HS-27A (cell line): ENCODE measurements at places on chromosomes 5 and 9.

- DNase-seq, result no peak
Observed at GRCh38 chr5:133205204-133205603, 153.4 kb downstream of the HSPA4 start.

- DNase-seq, result no peak
Observed at GRCh38 chr9:137138058-137138721, 764 bp upstream of the GRIN1 start.

- DNase-seq, result peak; percentile 8
Observed at GRCh38 chr9:109600142-109600541, 102.0 kb upstream of the PTPN3 start.

DNA sequence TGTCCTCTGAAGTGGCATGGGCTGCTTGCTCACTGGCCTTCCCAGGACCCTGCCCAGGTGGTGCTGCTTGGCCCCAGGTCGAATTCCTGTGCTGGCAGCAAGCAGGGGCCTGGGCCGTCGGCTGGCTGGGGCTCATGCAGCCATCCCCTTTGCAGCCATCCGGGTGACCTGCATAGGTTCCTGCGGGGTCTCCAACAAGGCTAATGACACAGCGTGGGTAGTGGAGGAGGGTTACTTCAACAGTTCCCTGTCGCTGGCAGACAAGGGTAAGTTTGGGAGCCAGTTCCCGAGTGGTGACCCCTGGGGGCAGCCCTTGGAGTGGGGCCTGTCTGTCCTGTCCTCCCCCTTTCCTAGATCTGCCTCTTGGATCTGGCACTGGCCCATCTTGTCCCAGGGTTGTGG, 6.1 kb upstream of the EHMT1 start:
- DNase-seq, result no peak

DNA sequence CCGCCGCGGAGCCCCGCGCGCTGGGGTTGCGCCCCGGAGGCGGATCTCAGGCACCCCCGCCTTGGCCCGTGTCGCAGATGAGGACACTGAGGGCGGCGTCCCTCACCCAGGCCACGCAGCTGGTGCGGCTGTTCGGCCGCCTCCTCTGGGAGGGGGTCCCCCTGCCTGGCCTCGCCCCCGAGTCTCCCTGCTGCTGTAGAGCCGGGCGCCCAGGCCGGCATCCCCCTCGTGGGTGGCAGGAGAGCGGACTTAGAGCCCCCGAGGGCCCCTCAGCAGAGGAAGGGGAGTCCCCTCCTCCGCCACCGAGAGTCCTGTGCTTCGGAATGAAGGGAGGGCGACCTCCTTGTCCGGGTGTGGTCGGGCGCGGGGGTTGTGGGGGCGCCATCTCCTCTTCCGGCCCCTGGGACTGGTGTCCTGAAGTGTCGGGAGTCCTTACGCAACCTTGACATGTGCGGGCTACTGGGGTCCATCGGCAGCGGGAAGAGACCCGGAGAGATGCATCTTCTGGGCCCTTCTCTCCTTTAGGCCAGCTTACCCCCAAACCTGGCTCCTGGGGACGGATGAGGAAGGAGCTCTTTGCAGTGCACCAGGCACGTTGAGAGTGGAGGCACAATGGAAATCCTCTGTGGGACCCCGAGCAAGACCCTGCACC, 11.7 kb upstream of the EXOSC2 start:
- no peak for DNase-seq

DNA sequence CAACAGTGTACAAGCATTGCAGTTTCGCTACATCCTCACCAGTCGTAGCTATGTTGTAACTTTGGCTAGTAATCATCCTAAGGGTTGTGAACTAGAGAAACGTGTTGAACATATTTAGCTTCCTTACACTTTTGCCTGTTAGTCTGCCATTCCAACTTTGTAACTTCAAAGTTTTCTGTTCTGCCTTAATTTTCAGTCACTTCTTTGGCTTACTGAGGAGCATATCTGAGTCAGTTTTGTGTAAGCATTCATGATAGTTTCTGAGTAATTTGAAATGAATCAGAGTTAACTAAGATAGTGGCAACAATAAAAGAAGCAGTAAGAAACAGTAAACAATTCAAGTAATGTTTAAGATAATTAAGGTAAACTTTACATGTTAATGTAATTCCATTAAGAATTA, 58.9 kb upstream of the MCCC2 start:
- no peak for DNase-seq

DNA sequence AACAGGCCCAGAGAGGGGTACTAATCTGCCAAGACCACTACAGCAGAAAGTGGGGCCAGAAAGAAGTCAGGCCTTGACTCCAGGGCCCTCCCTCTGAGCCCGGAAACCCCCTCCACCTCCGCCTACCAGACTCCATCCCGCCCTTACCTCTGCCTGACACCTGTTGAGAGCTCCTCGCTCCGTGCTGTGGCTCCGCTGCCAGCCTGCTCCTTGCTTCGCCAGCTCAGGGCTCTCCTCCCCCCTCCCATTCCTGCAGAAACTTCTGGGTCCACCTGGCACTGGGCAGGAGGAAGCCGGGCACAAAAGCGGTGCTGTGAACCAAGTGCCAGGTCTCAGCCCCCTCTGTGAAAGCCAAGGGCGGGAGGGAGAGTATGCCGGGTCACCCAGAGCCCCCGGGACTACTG, 6.4 kb upstream of the ST6GALNAC6 start:
- DNase-seq, result no peak

DNA sequence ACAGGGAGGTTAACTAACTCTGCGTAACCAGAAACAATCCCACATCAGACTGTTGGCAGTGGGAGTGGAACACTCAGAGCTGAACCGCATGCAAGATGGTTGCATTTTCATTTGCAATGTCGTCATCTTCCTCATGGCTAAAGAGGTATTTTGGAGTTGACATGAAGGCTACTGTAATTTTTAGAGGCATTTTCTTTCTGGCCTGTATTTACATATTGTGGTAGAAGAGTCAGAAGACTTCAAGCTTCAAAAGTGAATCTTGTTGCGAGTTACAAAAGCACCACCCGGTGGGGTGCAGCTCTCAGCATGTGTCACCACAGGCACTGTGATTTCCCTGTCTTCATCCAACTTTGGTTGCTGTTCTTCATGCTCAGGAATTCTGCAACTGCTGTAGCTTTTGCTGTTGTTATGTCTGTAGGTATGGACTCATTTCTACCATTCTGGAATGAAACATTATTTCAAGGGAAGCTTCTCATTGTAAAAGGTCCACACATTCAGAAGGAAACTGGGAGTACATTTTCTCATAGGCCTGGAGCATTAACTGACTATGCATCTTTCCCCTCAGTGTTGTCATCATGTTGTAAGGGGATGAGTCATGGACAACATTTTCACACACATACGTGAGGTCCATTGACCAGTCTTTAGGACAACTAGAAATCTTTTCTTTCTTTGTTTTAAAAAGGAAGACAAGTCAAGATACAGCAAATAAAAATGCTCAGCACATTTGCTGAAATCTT, 35.4 kb upstream of the GDNF start:
- no peak for DNase-seq

DNA sequence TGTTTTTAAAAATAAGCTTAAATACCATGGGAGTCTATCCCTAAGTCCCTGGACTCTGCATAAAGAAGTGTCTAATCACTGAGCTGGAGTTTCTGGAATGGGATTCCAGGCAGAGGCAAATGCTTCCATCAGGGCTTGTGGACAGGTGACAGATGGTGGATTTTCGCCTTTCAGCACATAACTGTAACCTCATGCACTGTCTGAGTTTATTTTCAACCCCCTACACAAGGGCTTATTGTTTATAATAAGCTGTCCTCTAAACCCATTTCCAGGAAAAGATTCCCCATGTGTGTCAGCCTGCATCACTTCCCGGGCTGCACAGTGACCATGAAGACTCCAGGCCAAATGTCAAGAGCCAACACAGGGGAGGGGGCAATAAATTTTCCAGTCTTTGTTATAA, 264.0 kb downstream of the PIK3R1 start:
- no peak for DNase-seq

GRCh38 chr9:114309096-114309495, 13.8 kb upstream of the ORM1 start:
- DNase-seq, result no peak

DNA sequence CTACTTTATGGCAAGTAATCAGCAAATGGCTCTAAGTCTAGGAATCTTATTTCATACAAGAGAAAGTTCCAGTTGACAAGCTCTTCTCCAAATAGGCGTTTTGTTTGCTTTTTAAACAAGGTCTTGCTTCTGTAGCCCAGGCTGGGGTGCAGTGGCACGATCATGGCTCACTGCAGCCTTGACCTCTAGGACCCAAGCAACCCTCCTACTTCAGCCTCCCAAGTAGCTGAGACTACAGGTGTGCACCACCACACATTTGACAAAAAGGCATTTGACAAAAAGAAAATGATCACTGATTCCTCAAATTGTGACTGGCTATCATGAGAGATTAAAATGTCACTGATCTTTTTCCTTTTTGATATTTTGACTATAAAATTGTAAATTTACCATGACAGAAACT, 31.8 kb downstream of the NR6A1 start:
- DNase-seq, result no peak

DNA sequence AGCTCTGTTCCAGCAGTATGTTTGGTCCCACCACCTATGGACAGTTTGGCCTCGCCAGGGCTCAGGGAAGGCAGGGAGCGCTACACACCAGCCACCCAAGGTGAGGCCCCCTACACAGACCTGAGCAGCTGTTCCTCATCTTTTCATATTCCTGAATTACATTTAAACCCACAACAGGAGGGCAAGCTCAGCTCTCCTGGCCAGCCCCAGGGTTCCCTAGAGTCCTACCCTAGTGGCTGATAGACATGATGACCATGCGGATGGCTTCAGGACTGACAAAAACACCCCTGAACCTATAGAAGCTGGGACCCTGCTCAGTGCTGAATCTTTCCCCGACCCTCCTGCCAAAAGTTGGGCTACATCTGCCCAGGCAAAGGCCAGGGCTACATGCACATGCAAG, 6.7 kb upstream of the FOXE1 start:
- no peak for DNase-seq

GRCh38 chr5:102324714-102325113, 28.6 kb upstream of the SLCO4C1 start:
- no peak for DNase-seq

- no peak for DNase-seq
Observed at GRCh38 chr9:133008406-133008805, 22.4 kb upstream of the GTF3C5 start.

GRCh38 chr5:6372251-6373080, 5.9 kb downstream of the MED10 start:
- DNase-seq, result no peak

DNA sequence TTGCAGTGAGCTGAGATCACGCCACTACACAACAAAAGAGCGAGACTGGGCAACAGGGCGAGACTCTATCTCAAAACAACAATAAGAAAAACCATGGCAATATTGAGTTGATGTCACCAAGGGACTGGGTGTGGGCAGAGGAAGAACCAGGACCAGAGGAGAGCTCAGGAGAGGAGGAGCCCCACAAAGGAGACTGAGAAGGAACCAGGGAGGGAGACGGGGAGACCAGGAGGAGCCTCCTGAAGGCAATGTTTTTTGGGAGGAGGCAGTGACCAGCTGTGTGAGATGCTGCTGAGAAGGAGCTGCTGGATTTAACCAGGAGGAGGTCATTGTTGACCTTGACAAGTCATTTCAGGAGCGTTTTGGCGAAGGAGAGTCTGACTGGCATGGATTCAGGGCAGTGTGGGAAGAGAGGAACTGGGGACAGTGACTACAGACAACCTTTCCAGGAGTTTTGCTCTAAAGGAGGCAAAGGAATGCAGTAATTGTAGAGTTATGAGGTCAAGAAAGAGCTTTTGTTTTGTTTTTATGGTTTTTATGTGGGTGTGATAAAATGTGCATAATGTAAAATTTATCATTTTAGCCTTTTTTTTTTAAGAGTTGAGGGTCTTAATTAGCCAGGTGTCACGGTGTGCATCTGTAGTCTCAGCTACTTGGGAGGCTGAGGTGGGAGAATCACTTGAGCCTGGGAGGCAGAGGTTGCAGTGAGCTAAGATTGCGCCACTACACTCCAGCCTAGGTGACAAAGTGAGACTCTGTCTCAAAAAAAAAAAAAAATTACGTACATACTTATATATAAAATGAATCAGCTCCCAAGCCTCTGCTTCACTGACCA, 17.9 kb downstream of the TRUB2 start:
- no peak for DNase-seq

DNA sequence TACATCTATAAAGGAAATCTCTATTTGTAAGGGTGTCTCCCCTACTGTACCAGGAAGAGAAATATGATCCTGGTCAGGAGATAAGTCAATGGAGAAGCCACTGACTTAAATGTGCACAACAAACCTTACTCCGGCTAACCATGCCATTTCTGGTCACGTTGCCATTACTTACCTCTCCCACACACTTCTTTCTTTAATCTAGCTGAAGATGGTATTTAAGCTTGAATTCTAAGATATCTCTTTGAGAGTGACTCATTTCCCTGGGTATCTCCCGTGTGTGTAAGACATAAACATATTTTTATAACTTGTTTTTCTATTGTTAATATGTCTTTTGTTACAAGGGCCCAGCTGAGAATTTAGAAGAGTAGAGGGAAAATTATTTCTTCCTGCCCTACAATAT, 296.6 kb downstream of the SEMA5A start:
- no peak for DNase-seq

DNA sequence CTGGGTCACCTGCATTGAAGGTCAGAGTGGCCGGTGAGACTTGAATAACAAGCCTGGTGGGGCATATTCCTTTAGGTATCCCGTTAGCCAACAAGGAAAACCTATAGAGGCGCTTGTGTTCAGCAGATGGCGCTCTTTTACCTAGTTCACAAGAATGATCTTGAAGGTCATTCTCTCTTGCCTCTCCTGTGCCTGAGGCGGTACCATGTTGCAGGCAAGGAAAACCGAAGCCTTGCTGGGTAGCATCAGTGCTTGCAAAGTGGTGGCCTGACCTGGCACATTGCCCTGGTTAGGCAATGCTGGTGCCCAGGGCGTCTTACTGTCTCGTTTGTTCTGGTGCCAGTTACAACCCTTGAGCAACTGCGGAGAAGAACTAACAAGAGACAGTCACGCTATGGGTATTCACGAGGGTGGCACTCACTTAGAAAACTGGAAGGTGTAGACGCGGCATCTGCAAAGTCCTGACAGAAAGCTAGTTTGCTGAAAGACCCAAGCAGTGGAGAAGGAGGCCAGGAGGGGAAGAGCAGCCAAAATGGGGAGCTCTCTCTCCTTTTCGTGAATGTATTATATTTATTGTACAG, 56.7 kb downstream of the AOPEP start:
- DNase-seq, result peak; percentile 51

DNA sequence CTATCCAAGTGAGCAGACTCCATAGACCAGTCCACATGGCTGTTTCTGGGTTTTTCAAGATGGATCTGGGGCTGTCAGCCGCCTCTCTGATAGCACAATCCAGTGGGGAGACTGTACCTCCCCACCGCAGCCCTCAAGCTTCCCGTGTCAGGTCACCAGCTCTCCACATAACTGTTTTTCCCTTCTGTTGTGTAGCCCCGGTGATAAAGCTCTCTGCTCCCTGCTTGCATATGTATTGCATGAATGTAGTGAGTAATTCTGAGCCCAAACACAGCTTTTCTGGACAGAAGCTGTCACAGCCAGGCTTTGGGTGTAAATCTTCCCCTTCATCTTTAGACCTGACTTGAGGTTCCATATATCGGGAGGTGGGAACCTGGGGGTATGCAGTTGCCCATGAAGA, 23.1 kb upstream of the CFAP157 start:
- DNase-seq, result no peak

GRCh38 chr9:4904322-4905134, 80.5 kb upstream of the JAK2 start:
- DNase-seq, result no peak
